ENCODE measurements at places on chromosomes 12 and 14.

DNA sequence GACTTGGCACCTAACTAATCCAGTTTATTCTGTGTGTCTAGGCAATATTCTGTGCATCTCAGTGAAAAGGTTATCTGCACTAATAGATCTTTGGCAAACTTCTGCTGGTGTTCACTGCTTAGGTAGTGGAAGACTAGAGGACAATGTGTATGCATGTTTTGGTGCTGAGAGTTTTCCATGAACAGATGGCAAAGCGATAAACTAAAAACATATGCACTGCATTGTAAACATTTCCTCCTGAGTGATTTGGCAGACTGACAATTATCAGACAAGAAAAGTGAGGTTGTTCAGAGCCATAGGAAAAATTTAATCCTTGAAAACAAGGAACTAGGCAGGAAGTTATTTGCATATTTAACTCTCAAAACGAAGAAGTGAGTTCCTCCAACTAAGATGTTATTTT, 400.4 kb downstream of the ATP23 start:
- no peak for DNase-seq

DNA sequence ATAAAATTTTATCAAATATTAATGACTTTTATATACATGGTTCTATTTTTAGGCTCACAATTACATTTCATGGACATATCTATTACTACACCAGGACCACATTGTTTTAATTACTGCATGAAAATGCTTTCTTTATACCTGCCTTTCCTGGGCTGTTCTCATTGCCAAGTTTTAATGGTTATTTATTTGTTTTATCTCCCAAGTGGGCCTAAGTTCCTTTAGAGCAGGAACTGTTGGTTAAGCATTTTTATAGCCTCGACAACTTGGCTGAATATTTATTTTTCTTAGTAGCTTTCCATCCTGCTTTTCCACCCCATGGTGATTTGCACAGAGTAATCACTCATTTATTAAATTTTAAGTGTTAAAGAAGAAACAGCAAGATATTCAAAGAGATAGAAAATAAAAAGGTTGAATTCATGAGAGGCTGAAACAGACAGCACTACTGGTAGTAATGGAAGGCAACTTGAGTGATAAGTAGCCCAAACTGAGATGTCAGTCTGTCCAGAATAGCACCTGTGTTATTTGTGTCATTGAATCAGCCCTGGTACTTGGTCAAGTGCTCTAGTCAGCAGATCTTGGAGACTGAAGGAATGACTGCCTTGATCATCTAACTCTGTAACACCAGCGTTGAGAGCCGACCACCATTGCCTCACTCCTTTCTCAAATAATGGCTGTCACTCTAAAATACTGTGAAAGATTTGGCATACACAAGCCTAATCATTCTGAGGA, 119.1 kb upstream of the EGLN3 start:
- no peak for DNase-seq

- DNase-seq, result no peak
Observed at GRCh38 chr12:106633451-106633823, 50.6 kb downstream of the RFX4 start.

GRCh38 chr12:57770734-57771133, 1.2 kb downstream of the METTL1 start:
- DNase-seq, result no peak

- no peak for DNase-seq
Observed at GRCh38 chr12:18145924-18146323, 55.9 kb upstream of the RERGL start.

DNA sequence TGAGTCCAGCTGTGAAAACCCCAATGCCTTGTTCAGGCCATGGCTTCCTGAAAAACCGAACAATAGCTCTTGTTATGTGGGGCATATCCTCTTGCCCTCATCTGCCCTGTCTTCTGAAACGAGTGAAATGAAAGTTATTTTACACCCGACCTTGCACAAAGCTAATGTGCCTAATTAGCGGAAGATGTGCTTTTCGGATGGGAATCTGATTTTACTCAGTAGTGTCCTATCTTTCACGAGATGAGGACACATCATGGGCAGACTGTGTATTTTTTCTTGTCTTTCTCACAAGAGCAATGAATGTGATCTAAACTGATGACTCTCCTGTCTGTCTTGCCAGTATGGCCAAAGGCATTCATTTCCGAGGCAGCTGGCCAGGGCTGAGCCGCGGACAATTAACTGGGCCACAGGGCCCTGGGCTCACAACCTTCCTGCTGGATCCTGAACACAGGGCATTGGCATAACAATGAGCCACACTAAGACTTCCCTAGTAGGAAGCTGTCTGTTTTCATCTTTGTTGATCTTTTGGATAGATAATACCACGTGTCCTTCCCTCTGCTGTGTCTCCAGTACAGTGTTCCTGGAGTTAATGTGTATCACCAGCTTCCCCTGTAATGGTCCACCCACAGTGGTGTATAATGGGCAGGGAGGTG, 86.0 kb upstream of the HIF1A start:
- DNase-seq, result no peak

GRCh38 chr12:10968765-10969456, 17.8 kb downstream of the TAS2R50 start:
- no peak for DNase-seq

DNA sequence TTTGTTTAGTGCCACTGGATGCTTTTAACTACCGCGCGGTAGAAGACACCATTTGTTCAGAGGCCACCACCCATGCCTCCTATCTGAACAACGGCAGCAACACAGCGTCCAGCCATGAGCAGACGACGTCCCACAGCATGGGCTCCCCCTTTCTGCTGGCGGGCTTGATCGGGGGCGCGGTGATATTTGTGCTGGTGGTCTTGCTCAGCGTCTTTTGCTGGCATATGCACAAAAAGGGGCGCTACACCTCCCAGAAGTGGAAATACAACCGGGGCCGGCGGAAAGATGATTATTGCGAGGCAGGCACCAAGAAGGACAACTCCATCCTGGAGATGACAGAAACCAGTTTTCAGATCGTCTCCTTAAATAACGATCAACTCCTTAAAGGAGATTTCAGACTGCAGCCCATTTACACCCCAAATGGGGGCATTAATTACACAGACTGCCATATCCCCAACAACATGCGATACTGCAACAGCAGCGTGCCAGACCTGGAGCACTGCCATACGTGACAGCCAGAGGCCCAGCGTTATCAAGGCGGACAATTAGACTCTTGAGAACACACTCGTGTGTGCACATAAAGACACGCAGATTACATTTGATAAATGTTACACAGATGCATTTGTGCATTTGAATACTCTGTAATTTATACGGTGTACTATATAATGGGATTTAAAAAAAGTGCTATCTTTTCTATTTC, 93.2 kb downstream of the FLRT2 start:
- no peak for DNase-seq

DNA sequence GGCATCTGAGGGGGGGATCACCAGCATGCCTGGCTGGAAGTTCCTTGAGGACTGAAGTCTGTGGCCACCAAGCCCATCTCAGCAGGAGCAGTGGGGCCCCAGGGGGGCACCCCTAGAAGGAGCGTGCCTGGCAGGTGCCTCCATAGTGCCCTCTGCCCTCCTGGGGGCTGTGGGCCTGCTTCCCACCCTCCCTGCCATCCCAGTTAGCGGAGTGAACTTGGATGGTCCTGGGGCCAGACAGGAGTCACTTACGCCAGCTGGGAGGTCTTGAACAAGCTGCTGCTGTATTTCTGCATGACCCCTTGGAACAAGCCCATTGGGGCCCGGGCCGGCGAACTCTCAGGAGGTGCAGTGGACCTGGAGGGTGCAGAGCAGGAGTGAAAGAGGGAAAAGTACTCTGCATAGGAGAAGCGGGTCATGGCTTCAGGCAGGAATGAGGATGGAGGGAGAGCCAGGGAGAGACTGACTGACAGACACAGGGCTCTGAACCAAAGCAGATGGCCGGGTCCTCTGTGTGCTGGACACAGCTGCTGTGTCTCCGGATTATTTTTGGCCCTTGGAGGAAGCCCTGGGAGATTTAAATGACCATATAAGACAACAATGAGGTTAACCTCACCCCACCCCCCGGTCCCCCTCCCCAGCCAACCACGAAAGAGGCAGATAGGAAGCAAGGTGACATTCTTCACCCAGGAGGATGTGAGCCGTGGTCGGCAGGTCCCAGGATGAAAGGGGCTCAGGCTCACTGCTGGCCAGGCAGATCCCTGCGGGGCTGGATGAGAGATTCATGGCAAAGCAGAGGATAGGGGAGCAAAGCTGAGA, 19.6 kb downstream of the ASB2 start:
- DNase-seq, result no peak

GRCh38 chr12:52227606-52228166, 5.4 kb upstream of the KRT7 start:
- DNase-seq, result no peak

GRCh38 chr14:54251356-54251755, 145.5 kb upstream of the CDKN3 start:
- no peak for DNase-seq
